ENCODE measurements at places on chromosomes 11 and 22.
A peak's percentile ranks its signal among the peaks of the same experiment; 100 is the strongest.

- DNase-seq: no peak
These were observed 849 bp downstream of the KRTAP5-11 start for GRCh38 chr11:71581826-71582225.

- peak; percentile 41 for DNase-seq
These were observed 175.1 kb downstream of the SWAP70 start for GRCh38 chr11:9838961-9839360.

GRCh38 chr11:44982496-44983062, 31.9 kb upstream of the TP53I11 start:
- DNase-seq: no peak

DNA sequence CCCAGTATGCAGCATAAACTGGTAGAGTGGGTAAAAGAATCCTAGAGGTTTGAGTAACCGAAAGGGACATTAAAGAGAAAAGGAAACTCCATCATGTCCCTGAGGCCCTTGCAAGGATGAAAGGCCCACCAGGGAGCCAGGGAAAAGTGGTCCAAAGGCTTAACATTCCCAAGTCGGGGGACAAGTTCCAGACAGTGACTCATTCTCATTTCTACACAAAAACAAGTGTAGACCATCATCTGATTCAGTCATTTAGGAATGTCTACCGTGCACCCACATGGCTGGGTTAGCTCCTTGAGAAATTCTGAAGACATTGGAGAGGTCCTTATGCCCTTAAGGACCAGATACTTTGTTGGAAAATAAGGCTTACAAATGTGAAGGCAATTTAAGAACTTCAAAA, 4.8 kb upstream of the NOX4 start:
- peak; percentile 61 for DNase-seq

DNA sequence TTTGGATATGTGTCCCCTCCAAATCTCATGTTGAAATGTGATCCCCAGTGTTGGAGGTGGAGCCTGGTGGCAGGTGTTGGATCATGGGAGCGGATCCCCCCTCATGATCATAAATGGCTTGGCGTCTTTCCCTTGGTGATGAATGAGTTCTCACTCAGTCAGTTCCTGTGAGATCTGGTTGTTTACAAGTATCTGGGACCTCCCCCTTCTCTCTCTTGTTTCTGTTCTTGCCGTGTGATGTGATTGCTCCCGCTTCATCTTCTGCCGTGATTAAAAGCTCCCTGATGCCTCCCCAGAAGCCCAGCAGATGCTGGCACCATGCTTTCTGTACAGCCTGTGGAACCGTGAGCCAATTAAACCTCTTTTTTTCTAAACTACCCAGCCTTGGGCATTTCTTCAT, 102.2 kb downstream of the SEZ6L start:
- DNase-seq: no peak

GRCh38 chr11:117950301-117950700, 21.1 kb upstream of the TMPRSS13 start:
- no peak for DNase-seq

GRCh38 chr11:96311120-96311568, 31.9 kb downstream of the MAML2 start:
- DNase-seq: peak; percentile 66

Data from H4 (cell line).